Stimulated activated CD4-positive, alpha-beta T cell treated with anti-CD3 and anti-CD28 coated beads, Interleukin-4, amount 100 ng/mL, for 4 hours (primary cell): ENCODE measurements at places on chromosomes 12 and 14.

GRCh38 chr12:30910038-30910350, 16.6 kb upstream of the TSPAN11 start:
- DNase-seq: no peak

DNA sequence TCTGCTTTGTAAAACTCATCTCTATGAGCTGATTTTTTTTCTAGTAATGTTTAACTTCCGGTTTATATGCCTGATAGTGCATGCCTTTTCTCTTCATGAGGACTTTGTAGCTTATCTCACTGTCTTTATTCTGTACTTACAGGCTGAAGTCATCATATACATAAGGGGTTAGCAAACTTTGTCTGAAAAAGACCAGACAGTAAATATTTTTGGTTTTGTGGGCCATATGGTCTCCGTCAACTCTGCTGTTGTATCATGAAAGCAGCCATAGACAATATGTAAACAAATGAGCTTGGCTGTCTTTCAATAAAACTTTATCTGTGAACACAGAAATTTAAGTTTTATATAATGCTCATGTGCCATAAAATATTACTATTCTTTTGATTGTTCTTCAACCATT, 172.1 kb downstream of the GXYLT1 start:
- no peak for DNase-seq

DNA sequence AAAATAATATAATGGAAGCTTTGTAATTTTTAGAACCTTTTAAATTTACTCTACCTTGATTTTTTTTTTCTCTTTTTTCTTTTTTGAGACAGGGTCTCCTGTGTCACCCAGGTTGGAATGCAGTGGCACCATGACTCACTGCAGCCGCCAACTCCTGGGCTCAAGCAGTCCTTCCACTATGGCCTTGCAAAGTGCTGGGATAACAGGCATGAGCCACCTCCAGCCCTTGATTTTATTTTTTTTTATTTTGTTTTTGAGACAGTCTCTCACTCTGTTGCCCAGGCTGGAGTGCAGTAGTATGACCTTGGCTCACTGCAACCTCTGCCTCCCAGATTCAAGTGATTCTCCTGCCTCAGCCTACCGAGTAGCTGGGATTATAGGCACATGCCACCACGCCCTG, 65.3 kb upstream of the TRAF3 start:
- no peak for DNase-seq

- no peak for DNase-seq
Measured at GRCh38 chr12:29415111-29415510, 34.1 kb upstream of the ERGIC2 start.

- DNase-seq: no peak
Measured at GRCh38 chr14:35279369-35279768, 12.8 kb upstream of the PSMA6 start.

DNA sequence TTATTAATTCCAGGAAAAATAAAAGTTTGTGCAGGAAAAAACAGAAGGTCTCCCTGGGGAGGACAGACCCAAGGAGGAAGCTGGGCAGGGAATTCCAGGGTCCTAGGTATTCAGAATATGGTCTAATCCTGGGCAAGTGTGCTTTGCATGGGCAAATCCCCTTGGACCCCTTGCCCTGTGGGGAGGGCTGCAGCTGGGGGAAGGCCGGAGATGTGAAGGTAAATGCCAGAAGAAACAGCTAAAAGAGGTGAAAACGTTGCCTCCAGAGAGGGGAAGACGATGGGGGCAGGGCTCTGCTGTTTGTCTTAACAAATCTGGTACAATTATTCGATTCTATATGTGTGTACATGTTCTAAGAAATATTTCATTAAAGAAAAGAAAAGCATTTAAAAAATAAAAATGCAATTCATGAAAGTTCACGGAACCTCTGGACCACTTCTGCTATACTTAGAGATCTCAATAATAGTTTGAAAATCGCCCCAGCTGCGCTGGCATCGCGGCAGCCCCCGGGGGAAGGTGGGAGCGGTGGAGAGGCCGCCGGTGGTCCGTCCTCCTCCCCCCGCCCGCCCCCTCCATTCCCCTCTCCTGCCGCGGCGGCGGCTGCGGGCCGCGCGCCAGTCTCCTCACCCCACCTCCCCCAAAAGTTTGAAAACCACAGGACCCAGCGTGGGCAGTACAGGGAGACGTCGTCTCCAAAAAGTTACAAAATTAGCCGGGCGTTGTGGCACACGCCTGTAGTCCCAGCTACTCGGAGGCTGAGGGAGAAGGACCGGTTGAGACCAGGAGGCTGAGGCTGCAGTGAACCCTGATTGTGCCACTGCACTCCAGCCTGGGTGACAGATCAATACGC, 1.5 kb upstream of the PRPF40B start:
- peak; percentile 21 for DNase-seq

GRCh38 chr12:87618199-87618598, 411.0 kb downstream of the C12orf50 start:
- DNase-seq: no peak

DNA sequence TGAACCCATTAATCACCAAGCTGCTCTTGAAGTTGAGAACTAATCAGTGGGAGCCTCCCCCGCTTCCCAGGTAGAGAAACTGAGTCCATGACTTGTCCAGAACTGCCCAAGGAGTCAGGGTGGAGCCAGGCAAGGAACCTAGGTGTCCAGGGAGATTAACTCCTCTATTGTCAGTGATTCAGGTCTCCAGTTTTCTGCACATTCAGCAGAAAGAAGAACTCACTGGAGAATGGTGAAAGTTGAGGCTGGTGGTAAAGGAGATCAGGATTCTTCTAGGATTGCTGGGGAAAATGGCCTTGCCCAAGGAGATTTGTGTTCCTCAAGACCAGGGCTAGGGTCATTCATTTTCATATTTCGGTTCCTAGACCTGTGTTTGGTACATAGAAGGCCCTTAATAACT, 87.2 kb upstream of the CISTR start:
- no peak for DNase-seq

- DNase-seq: no peak
Measured at GRCh38 chr12:38102197-38102596, 214.4 kb upstream of the ALG10B start.

- DNase-seq: no peak
Measured at GRCh38 chr14:75968456-75968855, 13.3 kb downstream of the TGFB3 start.

DNA sequence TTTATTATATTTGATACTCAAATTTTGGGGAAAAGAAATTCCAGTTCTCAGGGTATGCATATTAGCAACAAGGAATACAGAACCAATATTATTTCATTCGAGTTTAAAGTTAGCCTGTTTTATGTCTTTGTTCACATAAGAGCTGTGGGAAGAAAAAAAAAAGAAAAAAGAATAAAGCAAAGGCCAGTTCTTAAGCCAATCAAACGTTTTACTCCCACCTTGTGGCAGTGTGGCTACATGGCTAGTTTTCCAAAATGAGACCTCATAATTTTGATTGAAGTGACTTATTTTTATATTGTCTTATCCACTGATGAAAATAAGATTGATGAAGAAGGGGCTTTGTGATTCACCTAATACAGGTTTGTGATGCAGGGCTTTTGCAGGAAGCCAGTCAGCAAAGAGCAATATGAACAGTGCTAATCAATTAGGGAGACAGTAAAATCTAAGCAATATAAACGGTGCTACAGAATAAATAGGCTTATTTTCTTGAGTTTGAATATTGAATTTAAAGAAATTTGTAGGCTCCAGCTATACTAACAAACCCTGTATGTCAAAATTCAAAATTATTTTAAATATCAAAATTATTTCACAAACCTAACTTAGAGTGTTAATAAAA, 624.1 kb upstream of the FOXG1 start:
- no peak for DNase-seq
